ENCODE measurements at places on chromosomes 1 and 21.

- no peaks in the 10 kb centered on the region for H3K4me1 ChIP-seq
- H3K36me3 ChIP-seq: no peaks in the 10 kb centered on the region
- DNase-seq: no peak
- H3K4me3 ChIP-seq: no peak overlapping the region
Measured at GRCh38 chr1:194026422-194026821, 840.0 kb upstream of the B3GALT2 start.

- DNase-seq: no peak
Measured at GRCh38 chr1:4115191-4115900, 215.3 kb upstream of the C1orf174 start.

GRCh38 chr1:26012864-26013263, 8.7 kb upstream of the EXTL1 start:
- peaks cover 34% of the 10 kb centered on the region for H3K4me1 ChIP-seq
- no peak overlapping the region for H3K27ac ChIP-seq
- H3K4me3 ChIP-seq: no peak overlapping the region
- no peaks in the 10 kb centered on the region for H3K27me3 ChIP-seq
- no peaks in the 10 kb centered on the region for H3K36me3 ChIP-seq
- no peak for DNase-seq

DNA sequence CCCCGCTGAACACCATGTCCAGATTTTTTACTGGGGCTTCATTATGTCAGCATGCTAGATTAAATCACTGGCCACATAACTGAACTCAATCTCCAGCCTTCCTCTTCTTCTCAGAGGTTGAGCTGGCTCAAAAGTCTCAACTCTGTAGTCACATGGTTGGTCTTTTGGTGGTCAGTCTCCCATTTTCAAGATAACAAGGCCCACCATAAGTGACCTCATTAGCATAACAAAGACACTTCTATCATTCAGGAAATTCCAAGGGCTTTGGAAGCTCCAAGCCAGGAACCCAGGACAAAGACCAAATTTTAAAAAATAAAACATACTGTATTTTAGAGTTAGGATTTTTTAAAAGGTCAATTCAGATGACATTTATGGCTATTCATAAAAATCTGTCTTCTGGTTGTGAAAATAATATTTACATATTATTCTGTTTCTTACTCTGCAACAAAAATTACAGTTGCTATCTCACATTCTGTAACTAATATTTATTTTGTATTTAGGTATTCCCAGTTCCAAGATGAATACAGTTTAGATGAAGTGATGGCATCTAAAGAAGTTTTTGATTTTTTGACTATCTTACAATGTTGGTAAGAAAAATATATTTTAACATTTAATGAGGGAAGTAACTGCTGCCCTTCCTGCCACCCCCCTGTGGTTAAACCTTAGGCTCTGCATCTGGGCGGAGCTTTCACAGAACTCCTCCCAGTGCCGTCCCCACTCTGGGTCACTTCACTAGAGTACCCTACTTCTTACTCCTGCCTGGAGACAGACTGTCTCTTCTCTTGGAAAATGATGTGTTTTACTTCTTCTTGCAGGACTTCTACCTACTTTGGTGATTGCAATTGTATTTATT, 49.3 kb downstream of the SCP2 start:
- peaks cover 8% of the 10 kb centered on the region for H3K4me1 ChIP-seq
- no peaks in the 10 kb centered on the region for H3K27me3 ChIP-seq
- no peaks in the 10 kb centered on the region for H3K36me3 ChIP-seq
- no peak overlapping the region for H3K27ac ChIP-seq
- H3K4me3 ChIP-seq: no peak overlapping the region

DNA sequence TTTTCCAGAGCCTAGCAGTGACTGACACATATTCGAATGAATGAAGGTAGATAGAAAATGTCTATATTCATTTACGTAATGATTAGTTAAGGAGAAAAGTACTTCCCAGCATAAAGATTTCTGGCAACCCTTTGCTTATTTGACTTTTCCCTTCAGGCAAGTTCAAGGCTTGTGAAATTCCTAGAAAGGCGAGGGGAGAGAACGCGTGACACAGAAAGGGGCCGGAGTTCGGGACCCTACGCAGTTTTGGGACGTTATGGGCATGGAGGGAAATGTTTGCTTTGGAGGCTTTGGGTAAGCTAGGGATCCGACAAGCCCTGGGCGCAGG, 472 bp upstream of the USP25 start:
- H3K27ac ChIP-seq: no peak overlapping the region
- H3K36me3 ChIP-seq: peaks cover 4% of the 10 kb centered on the region
- H3K27me3 ChIP-seq: peaks cover 6% of the 10 kb centered on the region

DNA sequence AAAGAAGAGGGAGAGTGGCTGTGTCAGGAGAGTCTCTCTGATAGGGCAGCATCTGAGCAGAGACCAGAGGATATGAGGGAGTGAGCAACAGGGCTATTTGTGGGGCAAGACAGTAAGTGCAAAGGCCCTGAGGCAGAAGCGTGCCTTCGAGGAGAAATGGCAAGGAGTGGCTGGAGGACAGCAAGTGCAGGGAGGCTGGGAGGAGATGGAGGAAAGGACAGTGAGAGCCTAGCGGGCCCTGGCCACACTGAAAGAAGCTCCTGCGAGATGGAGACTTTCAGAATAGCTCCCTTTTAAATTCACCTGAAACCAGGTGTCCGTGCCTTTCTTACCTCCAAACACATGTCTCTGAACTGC, 25.2 kb downstream of the EXOC8 start:
- H3K4me3 ChIP-seq: no peak overlapping the region
- no peaks in the 10 kb centered on the region for H3K4me1 ChIP-seq
- DNase-seq: no peak
- peak overlapping the region; percentile 21 for H3K27ac ChIP-seq
- H3K36me3 ChIP-seq: no peaks in the 10 kb centered on the region
- no peaks in the 10 kb centered on the region for H3K27me3 ChIP-seq

GRCh38 chr1:96992871-96993270, 271.3 kb downstream of the PTBP2 start:
- no peaks in the 10 kb centered on the region for H3K36me3 ChIP-seq
- no peaks in the 10 kb centered on the region for H3K4me1 ChIP-seq
- no peak overlapping the region for H3K27ac ChIP-seq

DNA sequence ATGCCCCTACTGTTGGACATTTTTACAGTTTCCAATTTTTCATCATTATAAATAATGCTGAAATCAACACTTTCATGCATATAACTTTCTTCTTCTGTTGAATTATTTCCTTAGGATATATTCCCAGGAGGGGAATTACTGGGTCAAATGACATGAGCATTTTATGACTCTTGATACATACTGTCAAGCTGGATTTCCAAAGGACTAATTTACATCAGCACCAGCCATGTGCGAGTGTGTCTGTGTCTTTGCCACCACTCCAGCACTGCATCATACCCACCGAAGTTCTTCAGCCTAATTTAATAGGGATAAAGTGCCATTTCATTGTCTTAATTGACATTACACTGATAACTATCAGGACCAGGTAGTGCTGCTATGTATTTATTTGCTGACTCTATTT, 146.7 kb downstream of the CSMD2 start:
- DNase-seq: no peak
- H3K27me3 ChIP-seq: peaks cover 4% of the 10 kb centered on the region
- no peaks in the 10 kb centered on the region for H3K4me1 ChIP-seq
- no peaks in the 10 kb centered on the region for H3K36me3 ChIP-seq
- no peak overlapping the region for H3K27ac ChIP-seq

- no peak overlapping the region for H3K27ac ChIP-seq
- H3K27me3 ChIP-seq: peaks cover 97% of the 10 kb centered on the region
- peak overlapping the region; percentile 83 for H3K4me3 ChIP-seq
- H3K4me1 ChIP-seq: peaks cover 28% of the 10 kb centered on the region
Measured at GRCh38 chr1:34165422-34165921, 442 bp upstream of the CSMD2 start.

- DNase-seq: no peak
- no peaks in the 10 kb centered on the region for H3K36me3 ChIP-seq
- no peak overlapping the region for H3K27ac ChIP-seq
Measured at GRCh38 chr1:20470194-20470593, 15.8 kb downstream of the CAMK2N1 start.

DNA sequence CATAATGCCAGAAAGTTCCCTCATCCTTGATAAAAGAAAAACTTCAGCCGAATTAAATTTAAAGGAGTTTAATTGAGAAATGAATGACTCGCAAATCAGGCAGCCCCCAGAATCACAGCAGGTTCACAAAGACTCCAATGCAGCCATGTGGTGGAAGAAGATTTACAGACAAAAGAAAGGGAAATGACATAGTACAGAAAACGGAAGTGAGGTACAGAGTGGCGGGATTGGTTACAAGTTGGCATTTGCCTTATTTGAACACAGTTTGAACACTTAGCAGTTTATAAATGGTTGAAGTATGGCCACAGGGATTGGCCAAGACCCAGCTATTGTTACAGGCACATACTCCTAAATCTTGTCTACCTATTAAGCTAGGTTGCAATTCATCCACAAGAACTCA, 46.6 kb downstream of the HIVEP3 start:
- no peaks in the 10 kb centered on the region for H3K27me3 ChIP-seq
- H3K27ac ChIP-seq: no peak overlapping the region
- H3K4me1 ChIP-seq: peaks cover 16% of the 10 kb centered on the region
- no peaks in the 10 kb centered on the region for H3K36me3 ChIP-seq
- no peak overlapping the region for H3K4me3 ChIP-seq

Measured in neural crest cell (in vitro differentiated cells).